ENCODE measurements at places on chromosomes 3 and 15.

GRCh38 chr3:6717026-6717943 lies 143.6 kb upstream of the GRM7 start:
- DNase-seq, result no peak

GRCh38 chr3:66816090-66816761 lies 181.9 kb upstream of the KBTBD8 start:
- DNase-seq, result no peak

DNA sequence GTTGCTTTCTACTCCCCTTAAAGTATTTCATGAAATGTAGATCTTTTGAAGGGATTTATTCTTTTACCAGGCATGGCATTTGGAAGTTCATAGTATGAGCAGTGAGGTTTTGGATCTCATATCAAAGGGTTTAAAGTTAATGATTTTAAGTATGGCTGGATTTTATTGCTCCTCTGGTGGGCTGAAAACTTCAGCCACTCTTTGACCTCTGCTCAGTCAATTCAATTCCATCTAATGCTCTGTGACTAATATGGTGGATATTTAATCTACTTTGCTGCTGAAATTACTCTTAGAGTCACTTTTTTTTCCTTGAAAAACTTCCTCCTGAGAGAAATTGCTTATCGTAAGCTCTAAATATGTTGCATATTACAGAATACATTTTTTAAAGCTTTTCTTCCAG lies 218.6 kb downstream of the NR2F2 start:
- no peak for DNase-seq

- no peak for DNase-seq
These were observed 10.8 kb upstream of the SKIL start for GRCh38 chr3:170346481-170347392.

DNA sequence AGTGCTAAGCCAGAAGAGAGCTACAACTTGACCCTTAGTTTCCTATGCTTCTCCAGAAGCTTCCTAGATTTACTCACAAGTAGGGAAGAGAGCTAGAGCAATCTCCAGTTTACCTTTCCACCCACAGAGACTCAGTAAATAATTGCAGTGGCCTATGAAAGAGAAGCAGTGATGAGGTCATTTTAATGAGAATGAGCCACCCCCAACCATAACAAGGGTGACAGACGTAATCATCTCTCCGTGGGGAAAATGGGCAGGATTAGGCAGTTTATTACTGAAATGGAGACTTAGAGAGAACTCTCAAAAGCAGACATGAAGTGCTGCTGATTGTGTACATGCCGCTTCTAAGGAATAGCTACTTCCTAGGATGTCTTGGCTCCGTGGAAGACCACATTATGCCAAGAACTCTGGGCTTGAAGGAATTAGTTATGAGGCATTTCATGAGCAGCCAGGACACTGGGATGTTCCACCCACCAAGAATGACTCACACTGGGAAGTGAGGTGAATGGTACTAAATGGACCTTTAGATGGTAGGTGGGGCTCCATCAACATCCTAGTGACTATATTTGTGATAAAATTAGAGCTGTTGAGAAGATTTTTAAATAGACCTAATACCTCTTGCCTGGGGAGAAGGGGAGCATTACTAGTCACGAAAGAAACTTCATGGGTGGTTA lies 160.9 kb downstream of the EDEM1 start:
- DNase-seq, result no peak

GRCh38 chr3:17103579-17103978 lies 218.8 kb downstream of the PLCL2 start:
- no peak for DNase-seq

GRCh38 chr15:75112848-75113492 lies 88.7 kb upstream of the C15orf39 start:
- DNase-seq, result no peak

DNA sequence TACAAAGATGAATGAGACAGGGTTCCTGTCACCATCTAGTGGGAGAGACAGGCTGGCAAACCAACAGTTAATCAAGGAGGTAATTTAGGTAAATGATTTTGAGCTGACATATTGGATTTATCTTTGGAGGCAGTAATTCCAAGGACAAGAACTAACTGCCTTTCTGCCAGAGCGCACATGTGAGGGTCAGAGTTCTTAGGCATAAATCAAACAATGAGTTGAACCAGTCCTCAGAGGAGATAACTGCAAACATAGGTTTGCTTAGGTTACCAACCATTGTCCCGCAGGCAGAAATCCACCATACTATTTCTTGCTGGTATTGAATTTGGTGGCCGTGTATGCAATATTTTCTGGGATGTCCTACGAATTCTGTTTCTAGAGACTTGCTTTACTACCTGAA lies 14.2 kb upstream of the PPP1R2 start:
- DNase-seq, result no peak

- DNase-seq, result peak; percentile 49
These were observed 154.4 kb downstream of the PGPEP1L start for GRCh38 chr15:98853161-98853560.

DNA sequence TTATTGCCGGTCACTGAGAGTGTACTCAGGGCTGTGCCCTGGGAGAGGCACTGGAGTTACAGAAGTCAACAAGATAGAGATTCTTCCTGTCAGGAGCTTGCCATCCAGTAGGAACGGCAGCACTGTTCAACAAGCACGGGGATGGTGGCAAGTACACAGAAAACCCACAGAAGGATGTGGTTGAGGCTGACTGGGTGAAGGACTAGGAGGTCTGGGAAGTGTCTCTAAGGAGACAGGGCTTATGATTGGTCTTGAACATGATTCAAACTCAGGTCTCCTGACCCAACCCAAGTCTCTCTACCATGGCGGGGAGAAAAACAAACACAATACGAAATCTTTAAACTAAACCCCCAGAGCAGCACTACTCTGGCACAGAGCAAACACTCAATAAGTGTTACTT lies 37.6 kb downstream of the ERICH6 start:
- DNase-seq, result no peak

DNA sequence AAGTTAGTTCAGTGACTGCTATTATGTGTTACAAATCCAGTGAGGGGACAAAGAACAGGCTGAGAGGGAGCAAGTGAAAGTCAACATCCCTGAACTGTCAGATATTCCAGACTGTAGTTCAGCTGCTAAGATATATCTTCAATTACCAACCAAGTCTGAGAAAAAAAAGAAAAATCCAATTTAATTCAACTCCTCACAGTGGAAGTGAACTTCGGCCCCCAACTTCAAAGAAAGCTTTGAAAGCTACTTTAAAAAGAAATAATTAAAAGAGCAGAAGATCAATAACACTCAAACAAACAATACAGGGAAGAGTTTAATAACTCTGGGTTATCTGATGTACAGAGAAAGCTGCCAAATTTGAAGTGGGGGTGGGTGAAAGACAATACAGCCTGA lies 174.0 kb downstream of the SERPINI1 start:
- no peak for DNase-seq

DNA sequence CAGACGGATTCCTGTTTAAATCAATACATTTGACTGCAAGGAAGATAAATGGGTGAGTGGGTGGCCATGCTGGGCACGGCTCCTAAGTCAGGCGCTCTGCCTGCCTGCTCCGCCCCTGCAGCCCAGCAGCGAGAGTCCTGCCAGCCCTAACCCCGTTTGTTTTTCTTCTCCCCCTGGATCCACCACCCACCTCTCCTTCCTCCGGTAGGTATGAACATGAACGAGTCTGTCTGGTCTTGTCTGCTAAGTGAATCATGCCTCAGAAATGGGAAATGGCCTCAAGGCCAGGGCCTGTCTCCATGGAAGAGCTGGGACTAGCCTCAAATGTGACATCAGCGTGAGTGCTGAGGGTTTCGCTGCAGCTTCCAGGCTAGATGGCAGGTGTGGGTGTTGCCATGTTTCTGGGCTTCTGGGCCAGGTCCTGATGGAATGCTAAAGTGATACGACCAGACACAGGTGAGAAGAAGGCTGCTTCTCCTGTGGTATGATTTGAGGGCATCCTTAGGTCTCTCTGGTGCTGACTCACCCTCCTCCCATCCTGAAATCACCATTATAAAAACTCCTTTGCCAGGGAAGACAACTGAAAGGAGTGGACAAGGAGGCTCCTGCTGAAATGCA lies 5.6 kb upstream of the FEM1B start:
- DNase-seq, result no peak

- no peak for DNase-seq
These were observed 227.4 kb upstream of the STT3B start for GRCh38 chr3:31305340-31305739.

- no peak for DNase-seq
These were observed 51.8 kb downstream of the MITF start for GRCh38 chr3:69791106-69791505.

- DNase-seq, result no peak
These were observed 514.5 kb upstream of the DPPA4 start for GRCh38 chr3:109851854-109852253.

DNA sequence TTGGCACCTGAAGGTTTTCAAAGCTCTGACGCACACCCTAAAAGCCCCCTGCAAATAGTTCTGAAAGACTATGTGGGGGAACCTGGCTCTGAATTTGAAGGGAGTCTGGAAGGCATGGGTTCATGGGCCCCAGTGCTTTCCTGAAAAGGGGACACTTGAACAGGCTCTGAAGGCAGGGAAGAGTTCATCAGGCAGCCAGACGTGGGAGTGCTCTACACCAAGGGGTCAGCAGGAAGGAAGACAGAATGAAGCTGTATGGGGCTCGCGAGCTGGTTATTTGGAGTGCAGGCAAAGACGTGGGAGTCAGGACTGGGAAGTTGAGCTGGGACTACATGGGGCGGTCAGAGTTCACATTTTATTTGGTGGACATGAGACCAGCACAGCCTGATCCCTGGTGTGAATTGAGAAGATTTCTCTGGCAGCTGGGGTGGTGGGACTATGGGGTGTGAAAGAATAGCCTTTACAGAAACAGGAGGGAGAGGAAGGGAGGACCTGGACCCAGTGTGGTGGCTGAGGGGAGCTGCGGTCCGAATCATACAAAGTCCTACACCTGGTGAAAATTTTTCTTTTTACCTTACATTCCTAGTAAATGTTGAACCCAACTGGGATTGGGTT lies 12.6 kb downstream of the ABHD6 start:
- DNase-seq, result no peak

DNA sequence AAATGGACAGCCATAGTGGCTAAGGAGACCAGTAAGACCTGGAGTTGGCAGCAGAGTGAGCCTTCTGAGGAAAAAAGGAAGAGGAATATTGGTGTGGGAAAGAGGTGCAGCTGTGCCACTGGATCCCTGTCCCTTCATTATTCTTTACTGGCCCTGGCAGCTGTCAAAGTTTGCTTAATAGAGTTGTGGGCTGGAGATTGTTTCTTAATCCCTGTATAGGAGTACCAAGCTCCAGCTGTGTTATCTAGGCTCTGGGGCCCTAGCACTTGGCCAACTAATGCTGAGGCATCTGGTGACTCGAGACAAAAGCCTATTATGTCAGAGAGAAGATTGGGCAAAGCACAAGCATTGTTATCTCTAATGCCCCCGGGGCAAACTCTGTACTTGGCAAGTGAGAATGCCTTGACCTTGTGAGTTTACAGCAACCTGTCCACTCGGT lies 61.4 kb downstream of the ZNF609 start:
- no peak for DNase-seq

DNA sequence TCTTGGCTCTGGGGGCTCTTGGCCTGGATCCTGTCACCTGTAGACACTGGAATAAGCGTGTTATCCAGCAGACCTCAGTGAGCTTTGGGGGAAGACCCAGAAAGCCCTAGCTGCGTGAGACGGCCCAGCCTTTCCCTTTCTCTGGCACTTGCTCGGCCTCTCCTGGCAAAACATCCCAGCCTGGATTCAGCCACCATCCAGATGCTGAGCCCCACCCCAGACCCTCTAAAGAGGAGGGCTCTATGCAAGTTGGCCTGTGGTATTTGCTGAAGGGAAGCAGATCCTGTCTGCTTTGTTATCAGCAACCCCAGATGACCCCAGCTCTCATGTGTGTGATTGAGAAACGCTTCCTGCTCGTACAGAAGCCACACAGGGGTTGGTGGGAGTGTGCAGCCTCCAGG lies 267.2 kb downstream of the FAM43A start:
- DNase-seq, result no peak

DNA sequence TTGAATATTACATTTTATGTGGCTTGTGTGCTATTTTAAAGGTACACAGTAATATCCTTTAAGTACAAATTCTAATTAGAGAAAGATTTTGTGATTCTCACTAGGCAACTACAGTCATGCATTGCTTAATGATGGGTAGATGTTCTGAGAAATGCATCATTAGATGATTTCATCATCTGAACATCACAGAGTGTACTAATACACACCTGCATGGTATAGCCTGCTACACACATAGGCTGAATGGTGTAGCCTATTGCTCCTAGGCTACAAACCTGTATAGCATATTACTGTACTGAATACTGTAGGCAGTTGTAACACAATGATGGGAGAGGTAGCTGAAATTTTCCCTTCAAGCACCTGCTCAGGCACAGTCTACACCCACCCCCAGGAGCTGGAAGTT lies 217.4 kb upstream of the EOMES start:
- DNase-seq, result no peak

DNA sequence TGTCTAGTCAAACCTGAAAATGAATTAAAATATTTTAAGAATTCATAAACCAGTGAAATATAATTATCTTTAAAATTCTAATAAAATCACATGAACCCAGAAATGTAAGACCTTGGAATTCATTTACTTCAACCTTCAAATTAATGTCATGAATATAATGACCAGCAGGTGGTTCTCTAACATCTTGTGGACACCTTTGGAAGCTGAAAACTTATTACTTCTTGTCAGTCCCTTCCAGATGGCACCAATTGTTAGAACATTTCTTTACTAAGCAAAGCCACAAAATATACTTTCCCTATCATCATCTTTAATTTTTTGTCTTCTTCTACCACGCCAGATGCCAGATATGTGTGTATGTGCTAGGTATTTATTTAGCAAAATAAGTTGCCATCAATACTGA lies 240.0 kb downstream of the MBNL1 start:
- DNase-seq, result no peak

GRCh38 chr3:39752019-39752637 lies 57.3 kb upstream of the MYRIP start:
- no peak for DNase-seq

- no peak for DNase-seq
These were observed 3.6 kb upstream of the USP19 start for GRCh38 chr3:49124203-49124602.

- DNase-seq, result no peak
These were observed 215.4 kb downstream of the SNRPN start for GRCh38 chr15:25170113-25170731.

DNA sequence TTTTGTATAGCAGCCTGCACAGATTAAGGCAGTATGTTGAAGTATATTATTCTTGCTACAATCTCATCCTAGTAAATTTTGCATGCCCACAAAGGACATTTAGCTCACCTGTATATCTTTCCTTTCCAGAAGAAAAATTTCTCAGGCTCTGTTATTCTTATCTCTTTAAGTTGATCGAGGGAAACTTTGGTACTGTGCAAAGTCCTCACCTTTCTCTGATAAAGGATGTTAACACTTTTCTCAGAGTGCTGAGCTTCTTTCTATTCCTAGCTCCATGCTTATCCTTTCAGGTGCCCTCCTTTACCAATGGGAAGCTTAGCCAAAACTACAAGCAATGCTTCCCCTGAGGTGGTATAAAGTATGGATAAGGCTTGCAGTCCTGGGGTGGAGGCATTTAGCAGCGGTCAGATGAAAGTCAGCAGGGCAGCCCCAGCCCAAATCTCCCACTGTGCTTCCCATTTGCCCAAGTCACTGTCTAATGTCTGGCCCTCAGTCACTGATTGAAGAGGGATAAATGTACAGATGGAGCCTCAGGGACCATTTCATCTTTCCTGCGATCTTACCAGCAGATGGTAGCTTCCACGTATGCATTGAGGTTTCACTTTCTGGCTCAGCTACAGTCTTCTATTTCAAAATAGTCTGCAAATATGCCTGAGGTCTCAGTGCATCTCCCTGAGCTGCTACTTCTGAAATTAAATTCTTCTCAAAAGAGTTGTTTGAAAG lies 127.8 kb upstream of the P2RY1 start:
- DNase-seq, result no peak

GRCh38 chr3:173921732-173922131 lies 524.2 kb downstream of the NLGN1 start:
- no peak for DNase-seq

Data from stimulated activated CD4-positive, alpha-beta T cell treated with anti-CD3 and anti-CD28 coated beads, Interleukin-15, amount 100 ng/mL, for 48 hours (primary cell).